Adrenal gland (tissue), 19 donors: ENCODE measurements at places on chromosomes 1 and 21. TPM values are rescaled to one million over a fixed set of nuclear protein-coding genes. Genes with fewer than 3 reads are reported as not detected.

The CRABP2 gene
- 17.8 TPM for polyA plus RNA-seq

The FAM72C gene
- polyA plus RNA-seq, result 0.08 TPM

The ATAD3B gene
- polyA plus RNA-seq, result 109 TPM

The LRRC53 gene
- not detected for polyA plus RNA-seq

The ANKRD45 gene
- polyA plus RNA-seq, result 0.74 TPM

- H3K27ac ChIP-seq, result no peak overlapping the region
- H3K27me3 ChIP-seq, result no peaks in the 10 kb centered on the region
- no peak overlapping the region for H3K4me3 ChIP-seq
- H3K36me3 ChIP-seq, result no peaks in the 10 kb centered on the region
- H3K4me1 ChIP-seq, result no peaks in the 10 kb centered on the region
Observed at GRCh38 chr1:109716570-109717090, 4.6 kb downstream of the GSTM5 start.

GRCh38 chr1:177198243-177198642 lies 27.5 kb downstream of the BRINP2 start:
- H3K27me3 ChIP-seq, result no peaks in the 10 kb centered on the region
- H3K36me3 ChIP-seq, result no peaks in the 10 kb centered on the region
- no peak for DNase-seq
- H3K4me1 ChIP-seq, result no peaks in the 10 kb centered on the region

- no peaks in the 10 kb centered on the region for H3K36me3 ChIP-seq
- H3K4me3 ChIP-seq, result no peak overlapping the region
- no peak overlapping the region for H3K27ac ChIP-seq
- no peak for DNase-seq
- no peaks in the 10 kb centered on the region for H3K27me3 ChIP-seq
- H3K4me1 ChIP-seq, result peaks cover 16% of the 10 kb centered on the region
Observed at GRCh38 chr1:163161337-163161736, 41.4 kb downstream of the RGS5 start.

- no peaks in the 10 kb centered on the region for H3K36me3 ChIP-seq
- DNase-seq, result no peak
- no peak overlapping the region for H3K4me3 ChIP-seq
- no peaks in the 10 kb centered on the region for H3K4me1 ChIP-seq
- H3K27me3 ChIP-seq, result no peaks in the 10 kb centered on the region
Observed at GRCh38 chr1:205440476-205441317, 15.1 kb downstream of the BLACAT1 start.

DNA sequence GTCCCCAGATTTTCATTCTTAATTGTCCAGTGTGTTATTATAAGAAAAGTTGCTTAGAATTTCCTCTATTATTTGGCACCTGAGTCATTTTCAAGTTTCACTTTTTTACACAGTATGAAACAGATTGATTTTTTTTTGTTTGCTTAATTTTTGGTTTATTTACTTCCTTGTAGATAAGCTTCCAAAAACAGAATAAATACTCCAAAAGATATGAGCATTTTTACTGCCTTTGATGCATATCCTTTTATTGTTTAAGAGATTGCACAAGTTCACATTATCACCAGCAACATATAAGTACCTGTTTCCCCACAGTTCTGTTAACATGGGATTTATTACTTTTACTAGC lies 36.3 kb upstream of the AHCYL1 start:
- no peaks in the 10 kb centered on the region for H3K4me1 ChIP-seq
- DNase-seq, result no peak
- no peak overlapping the region for H3K4me3 ChIP-seq
- no peaks in the 10 kb centered on the region for H3K27me3 ChIP-seq
- H3K36me3 ChIP-seq, result no peaks in the 10 kb centered on the region
- H3K27ac ChIP-seq, result no peak overlapping the region

GRCh38 chr1:10687782-10688408 lies 108.6 kb downstream of the CASZ1 start:
- H3K27ac ChIP-seq, result no peak overlapping the region
- no peaks in the 10 kb centered on the region for H3K36me3 ChIP-seq
- DNase-seq, result no peak
- no peak overlapping the region for H3K4me3 ChIP-seq
- no peaks in the 10 kb centered on the region for H3K27me3 ChIP-seq

GRCh38 chr21:36584980-36585940 lies 105.3 kb upstream of the CLDN14 start:
- H3K27me3 ChIP-seq, result no peaks in the 10 kb centered on the region
- H3K27ac ChIP-seq, result no peak overlapping the region
- H3K4me3 ChIP-seq, result no peak overlapping the region
- DNase-seq, result no peak

DNA sequence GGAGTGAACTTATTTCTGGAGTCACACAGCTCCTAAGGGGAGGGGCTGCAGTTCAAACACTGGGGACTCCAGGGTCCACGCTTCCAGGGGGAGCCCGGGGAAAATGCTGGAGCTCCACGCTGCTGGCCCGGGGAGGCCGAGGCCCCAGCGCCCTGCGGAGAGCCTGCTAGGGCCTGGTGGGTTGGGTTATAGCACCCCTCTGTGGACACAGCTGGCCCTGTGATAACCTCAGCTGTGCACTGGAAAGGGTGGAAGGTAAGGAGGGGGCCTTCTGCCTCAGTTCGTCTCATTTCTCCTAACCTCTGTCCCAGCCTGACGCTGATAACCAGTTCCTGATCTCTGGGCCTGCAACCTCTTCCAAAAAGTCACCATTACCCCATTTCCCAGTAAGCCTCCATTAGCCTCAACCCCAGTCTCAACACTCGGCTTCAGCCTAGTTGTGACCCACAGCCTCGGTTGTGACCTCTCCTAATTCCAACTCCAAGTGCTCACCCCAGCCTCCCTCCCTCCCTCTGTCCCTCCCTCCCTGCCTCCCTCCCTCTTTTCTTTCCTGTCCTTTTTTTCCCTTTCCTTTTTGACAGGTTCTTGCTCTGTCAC lies 7.1 kb downstream of the NBL1 start:
- no peaks in the 10 kb centered on the region for H3K4me1 ChIP-seq
- H3K27ac ChIP-seq, result no peak overlapping the region
- no peak overlapping the region for H3K4me3 ChIP-seq
- H3K36me3 ChIP-seq, result no peaks in the 10 kb centered on the region
- peak; percentile 59 for DNase-seq
- H3K27me3 ChIP-seq, result no peaks in the 10 kb centered on the region

- H3K4me1 ChIP-seq, result peaks cover 26% of the 10 kb centered on the region
- H3K4me3 ChIP-seq, result peak overlapping the region; percentile 96
- no peaks in the 10 kb centered on the region for H3K27me3 ChIP-seq
Observed at GRCh38 chr1:244654108-244655038, 1.4 kb downstream of the DESI2 start.
